ENCODE measurements at places on chromosomes 7 and 10.

- DNase-seq, result no peak
Observed at GRCh38 chr10:49360271-49361177, 35.4 kb downstream of the DRGX start.

DNA sequence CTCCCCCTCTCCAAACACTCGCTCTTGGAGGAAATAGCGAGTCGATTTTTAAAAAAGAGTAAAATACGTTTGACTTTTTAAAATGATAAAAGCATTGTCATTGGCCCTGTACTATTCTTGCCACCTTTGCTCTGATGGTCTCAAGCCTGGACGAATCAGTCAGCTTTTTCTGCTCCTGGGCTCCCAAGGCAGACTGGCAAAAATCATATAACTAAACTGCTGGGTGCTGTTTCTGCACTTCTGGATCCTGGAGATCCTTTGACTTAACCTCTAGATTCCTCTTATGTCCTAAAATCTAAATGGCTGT is 1.8 kb downstream of the TPST1 start:
- DNase-seq, result no peak

DNA sequence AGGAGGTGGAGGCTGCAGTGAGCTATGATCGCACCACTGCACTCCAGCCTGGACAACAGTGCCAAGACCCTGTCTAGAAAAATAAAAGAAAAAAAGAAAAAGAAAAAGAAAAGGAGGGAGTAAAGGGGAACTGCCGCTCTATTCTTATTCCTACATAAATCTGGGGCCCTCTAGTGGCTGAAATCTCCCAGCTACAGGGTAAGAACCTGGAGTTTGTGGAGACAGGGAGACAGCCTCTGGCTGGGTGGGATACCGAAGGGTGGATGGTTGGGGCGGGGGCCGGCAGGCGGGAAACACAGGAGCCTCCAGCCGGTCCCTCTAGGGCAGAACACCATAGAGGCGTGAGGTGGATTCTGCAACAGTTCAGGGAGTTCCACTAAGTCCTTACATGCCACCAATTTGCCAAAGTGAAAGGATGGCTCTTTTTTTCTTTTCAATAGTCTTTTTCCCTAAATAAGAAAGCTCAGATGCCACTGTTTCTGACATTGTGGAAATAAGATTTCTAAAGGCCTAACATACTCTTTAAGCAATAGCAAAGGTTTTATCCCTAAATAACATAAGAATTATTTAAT is 117.3 kb downstream of the SVIL start:
- peak; percentile 57 for DNase-seq

DNA sequence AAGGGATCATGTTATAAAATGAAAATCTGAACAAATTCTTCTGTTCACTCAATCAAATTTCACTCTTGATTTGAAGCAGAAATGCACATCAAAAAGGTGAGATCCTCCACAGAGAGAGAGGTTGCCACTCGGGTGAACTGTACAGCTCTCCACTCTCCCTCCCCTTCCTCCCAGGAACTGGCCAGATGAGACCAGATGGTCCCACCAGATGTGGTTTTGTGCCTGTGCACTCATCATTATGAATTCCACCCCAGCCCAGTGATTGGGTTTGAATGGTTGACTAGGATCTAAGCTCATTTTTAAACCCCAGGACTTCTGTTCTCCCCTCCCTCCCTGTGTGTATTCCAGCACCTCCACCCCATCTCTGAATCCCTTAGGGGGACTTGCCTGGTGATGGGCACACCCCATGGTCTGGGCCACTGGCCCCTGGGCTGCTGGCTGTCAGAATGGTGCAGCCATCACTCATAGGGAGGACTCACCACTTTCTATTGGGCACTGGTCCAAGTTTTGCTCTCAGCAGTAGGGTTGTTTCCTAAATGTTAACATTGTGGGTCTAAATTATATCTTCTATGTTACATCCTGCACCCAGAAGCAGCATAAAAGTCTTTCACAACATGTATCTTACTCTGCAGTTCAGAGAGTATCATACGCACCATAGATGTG is 393.1 kb downstream of the TNS3 start:
- DNase-seq, result peak; percentile 86

GRCh38 chr7:29945259-29945809 is 44.3 kb downstream of the SCRN1 start:
- DNase-seq, result peak; percentile 44

DNA sequence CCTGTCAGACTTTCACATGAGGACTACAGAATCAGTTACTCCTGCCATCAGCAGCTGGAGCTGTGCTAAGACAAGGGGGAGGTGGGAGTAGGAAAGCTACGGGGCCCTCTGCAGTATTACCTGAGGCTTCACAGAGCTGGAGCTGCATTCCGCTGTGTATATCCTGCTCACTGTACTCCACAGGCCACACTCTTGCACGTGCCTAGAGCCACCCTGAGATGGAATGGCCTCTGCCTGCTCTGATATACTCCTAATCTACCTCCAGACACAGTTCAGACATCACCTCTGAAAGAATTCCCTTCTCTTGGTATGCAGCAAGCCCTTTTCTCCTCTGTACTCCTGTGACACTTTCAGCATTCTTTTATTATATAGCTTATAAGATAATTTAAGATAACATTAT is 34.8 kb downstream of the TRDMT1 start:
- no peak for DNase-seq

DNA sequence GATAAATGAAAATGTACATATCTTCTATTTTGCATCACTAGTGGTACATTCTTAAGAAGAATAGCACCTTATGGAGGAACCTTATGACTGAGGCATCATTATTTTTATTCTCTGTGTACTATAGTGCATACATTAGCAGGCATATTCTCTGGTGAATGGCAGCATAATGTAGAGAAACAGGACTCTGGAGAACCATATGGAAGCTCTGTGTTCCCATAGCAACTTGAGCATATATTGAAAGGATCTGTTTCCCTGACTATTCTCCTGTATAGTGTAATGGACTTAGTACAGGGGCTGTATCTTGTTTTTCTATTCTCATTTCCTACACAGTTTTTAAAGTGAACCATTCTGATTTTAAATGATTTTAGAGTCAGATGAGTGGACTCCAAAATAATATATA is 128.4 kb upstream of the SMIM30 start:
- DNase-seq, result no peak

DNA sequence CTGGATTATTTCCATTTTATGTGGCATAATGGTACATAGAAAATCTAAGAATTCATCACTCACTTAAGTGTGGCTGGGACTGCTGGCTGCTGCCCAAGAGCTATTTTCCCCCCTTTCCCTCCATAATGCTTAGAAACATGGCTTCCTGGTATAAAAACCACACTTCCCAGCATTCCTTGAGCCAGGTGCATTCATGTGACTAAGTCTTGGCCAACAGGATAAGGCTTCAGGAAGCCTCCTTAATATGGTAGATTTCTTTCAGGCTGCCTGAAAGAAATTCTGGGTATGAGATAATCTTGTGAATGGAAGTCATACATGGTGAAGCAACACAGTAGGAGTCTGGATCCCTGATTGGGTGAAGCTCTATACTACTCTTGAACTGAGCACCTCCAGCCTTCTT is 178.0 kb downstream of the JAZF1 start:
- DNase-seq, result peak; percentile 47

- DNase-seq, result peak; percentile 25
Observed at GRCh38 chr10:130737621-130738020, 573.9 kb downstream of the TCERG1L start.

GRCh38 chr7:136293841-136294391 is 316.8 kb upstream of the MTPN start:
- no peak for DNase-seq

- DNase-seq, result no peak
Observed at GRCh38 chr10:98344589-98345038, 70.4 kb downstream of the PYROXD2 start.

DNA sequence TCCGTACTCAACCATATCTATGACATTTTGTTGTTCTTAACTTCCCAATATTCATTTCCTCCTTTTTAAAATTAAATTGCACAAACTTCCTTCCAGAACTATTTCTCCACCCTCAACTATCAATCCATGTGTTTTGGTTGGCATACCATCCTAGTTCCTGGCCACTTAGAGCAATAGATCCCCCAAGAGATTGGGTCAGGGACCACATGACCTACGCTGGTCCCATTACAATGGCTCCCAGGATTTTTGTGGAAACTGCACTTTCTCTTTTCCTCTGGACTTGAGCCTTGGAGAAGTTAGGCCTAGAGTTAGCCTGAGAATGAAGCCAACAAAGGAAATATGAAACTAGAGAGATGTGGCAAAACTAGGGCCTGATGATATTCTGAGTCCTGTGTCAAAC is 55.7 kb upstream of the CASD1 start:
- DNase-seq, result no peak

DNA sequence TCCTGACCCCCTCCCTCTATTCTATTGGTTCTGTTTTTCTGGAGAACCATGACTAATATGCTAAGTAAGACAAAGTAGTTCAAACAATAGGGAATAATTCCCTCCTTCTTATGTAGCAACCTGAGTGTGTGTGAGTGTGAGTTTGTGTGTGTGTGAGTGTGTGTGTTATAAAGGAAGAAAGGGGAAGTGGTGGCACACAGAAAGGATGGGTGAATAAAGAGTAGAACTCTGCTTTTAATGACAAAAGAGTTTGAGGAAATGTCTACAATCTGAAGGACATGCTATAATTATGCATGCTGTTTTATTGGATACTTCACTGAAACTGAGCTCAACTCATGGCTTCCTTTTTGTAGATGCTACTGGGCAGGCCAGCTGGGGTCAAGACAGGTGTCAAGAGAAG is 489.5 kb downstream of the REEP3 start:
- peak; percentile 21 for DNase-seq

- no peak for DNase-seq
Observed at GRCh38 chr7:4561795-4562194, 120.3 kb upstream of the FOXK1 start.

DNA sequence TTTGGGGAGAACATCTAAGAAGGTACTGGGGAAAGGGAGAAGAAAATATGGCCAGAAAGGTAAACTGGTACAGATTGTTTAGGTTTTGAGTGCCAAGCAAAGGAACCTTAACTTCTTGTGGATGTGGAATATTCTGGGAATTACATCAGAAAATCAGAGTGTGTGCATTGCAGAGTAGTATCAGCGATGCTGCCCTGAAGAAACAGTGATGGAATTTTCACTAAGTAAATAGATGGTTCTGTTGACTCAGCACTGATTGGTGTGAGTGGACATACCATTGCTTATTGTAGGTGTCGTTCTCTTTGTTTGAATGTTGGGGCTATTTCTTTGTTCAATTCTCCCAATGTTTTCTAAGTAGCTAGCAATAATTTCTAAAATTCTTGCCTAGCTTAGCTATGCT is 24.4 kb upstream of the AKR1B1 start:
- no peak for DNase-seq

GRCh38 chr10:79298403-79299244 is 48.6 kb upstream of the PPIF start:
- peak; percentile 13 for DNase-seq

DNA sequence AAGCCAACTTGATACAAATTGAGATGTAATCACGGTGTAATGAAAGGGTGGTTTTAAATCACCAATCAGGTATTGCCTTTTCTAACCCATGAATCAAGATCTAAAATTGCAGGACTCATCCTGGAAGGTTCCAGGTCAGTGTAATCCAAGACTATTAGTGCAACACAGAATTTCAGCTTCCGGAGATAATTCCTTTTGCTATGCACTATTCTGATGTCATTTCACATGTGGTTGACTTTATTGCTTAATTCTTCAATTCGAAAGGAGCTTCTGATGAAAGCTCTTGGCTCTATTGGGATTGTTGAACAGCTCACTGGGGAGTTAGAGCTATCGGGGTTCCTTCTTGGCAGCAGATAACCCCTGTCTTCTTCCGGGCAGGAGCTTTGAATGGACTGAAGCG is 147.4 kb upstream of the INSYN2A start:
- DNase-seq, result no peak

GRCh38 chr10:77498210-77498609 is 139.4 kb downstream of the KCNMA1 start:
- no peak for DNase-seq

DNA sequence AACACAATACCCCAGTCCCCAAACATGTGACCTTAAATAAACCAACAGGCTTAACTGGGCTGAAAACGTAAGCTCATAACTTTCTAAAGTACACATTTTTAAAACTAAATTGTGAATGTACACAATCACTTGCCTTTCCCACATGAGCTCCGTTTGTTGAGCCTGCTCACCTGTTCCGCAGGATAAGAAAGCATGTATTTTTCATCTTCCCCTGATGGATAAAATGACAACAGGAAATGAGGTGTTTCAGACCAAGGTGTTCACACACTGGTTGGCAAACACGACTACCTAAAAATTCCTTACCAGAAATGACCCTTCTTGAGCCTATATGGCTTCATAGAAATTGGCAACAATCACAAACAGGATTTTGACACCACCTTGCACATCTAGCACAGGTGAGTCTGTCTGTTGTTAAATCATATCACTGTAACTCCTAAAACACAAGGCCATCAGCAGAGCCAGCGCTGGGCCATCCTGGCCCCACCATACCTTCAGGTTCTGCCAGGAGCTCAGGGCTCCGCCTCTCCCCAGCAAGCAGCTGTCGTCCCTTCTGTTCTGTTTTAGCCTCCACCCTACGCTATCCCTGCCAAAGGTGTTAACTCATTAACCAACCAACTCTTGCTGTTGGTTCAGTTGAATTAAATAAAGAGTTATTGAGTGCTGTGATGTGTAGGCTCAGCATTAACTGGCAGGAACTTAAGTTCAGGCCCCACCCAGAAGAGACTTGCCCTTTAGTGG is 73.6 kb upstream of the RNF32 start:
- no peak for DNase-seq

GRCh38 chr7:38215115-38215514 is 37.1 kb downstream of the STARD3NL start:
- DNase-seq, result no peak

Data from OCI-M1 (cell line).